ENCODE measurements at places on chromosomes 7 and 10.

DNA sequence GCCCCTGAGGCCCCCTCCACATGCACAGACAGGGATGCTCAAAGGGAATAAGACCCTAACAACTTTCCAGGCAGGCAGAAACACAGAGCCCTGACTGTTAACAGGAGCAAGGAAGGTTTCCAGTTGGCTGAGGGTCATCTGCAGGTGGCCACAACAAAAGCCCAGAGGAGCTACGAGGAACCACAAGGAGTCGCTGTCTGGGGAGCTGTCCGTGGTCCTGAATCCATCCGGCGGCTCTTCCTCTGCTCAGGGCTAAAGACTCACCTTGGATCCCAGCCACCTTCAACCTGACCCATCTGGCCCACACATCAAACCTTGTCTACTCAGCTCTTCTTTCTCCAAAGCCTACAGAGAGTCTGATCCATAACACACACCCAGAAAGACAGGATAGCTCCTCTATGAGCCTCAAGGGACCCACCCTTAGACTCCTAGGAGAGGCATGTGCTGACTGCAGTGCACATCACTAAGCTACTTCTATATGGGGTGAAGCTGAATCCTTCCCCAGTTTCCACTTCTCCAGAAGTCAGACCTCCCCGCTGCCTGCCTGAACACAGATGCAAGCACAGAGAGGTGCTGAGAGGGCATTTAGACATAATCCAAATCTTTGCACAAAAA, 104.0 kb downstream of the SLIT1 start:
- DNase-seq = no peak

- no peak for DNase-seq
Measured at GRCh38 chr7:41451826-41452225, 251.1 kb downstream of the INHBA start.

- no peak for DNase-seq
Measured at GRCh38 chr7:15866753-15867152, 180.3 kb upstream of the MEOX2 start.

DNA sequence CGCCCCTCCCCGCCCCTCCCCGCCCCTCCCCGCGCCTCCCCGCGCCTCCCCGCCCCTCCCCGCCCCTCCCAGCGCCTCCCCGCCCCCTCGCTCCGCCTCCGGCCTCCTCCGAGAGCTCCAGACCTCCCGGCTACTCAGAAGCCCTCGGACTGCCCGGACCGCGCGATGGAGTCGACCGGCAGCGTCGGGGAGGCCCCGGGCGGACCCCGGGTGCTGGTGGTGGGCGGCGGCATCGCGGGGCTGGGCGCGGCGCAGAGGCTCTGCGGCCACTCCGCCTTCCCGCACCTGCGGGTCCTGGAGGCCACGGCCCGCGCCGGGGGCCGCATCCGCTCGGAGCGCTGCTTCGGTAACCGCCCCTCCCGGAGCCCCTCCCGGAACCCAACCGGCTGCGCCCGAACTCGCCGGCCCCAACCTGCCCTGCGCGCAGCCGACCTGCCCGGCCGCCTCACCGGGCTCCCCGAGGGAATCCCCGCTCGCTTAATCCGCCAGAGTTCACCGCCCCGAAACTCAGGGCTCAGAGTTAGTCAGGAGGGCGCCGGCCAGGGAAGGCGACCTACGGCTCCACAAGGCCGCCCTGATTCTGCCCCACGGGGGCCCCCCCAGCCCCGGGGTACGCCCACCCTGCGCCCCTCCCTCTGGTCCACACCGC, at the start of gene PAOX:
Gene PAOX, plus strand, starts transcription at position 111 of the 649 bp plus-strand sequence. Its CDS starts 55 bp downstream, at position 166.
- DNase-seq = no peak

DNA sequence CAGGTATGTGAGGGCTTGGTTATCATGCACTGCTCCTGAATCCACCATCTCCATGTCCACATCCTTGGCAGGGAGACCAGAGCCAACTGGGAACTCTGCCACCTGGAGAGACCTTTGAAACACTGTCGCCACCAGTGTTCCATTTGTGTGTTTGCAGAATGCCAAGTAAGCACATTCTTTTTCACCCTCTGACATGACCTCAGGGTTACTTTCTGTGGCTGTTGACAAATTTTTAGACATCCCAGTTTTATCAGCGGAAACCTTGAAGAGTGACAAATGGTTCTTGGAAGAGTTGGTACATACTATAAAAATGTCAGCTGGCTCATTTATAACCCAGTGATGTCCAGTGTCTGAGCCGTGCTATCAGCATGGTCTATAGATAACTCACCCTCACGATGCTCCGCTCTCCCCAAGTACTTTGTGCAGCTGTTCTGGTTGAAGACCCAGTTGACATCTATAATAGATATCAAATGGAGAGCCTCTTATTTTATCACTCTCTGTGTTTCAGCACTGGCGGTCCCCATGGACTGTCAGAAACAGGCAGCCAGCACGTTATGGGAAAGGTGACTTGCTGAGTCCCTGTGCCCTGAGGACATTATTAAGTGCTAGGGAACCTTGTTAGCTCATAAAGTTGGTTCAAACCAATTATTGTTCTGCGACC, 563.1 kb upstream of the GALNT17 start:
- no peak for DNase-seq

GRCh38 chr7:129083525-129083924, 28.6 kb upstream of the TNPO3 start:
- no peak for DNase-seq

DNA sequence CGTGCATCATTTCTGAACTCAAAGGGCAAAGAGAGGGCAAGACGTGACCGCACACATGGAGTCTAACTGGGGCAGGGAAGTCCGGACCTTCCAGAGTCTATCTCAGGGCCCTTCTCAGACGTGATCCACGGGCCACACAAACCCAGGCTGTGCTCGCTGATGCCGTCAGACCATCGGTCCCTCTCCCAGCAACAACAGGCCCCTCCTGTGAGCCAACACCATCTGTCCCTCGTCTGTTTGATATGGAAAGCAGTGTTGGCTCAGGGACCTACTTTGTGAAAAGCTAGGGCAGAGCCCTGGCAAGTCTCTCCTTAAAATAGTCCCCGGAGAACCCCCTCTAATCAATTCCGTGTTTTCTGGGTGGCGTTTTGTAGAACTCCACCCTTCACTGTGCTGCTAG, 208.8 kb downstream of the TCERG1L start:
- DNase-seq = no peak

- no peak for DNase-seq
Measured at GRCh38 chr7:138008588-138009349, 6.9 kb upstream of the CREB3L2 start.

DNA sequence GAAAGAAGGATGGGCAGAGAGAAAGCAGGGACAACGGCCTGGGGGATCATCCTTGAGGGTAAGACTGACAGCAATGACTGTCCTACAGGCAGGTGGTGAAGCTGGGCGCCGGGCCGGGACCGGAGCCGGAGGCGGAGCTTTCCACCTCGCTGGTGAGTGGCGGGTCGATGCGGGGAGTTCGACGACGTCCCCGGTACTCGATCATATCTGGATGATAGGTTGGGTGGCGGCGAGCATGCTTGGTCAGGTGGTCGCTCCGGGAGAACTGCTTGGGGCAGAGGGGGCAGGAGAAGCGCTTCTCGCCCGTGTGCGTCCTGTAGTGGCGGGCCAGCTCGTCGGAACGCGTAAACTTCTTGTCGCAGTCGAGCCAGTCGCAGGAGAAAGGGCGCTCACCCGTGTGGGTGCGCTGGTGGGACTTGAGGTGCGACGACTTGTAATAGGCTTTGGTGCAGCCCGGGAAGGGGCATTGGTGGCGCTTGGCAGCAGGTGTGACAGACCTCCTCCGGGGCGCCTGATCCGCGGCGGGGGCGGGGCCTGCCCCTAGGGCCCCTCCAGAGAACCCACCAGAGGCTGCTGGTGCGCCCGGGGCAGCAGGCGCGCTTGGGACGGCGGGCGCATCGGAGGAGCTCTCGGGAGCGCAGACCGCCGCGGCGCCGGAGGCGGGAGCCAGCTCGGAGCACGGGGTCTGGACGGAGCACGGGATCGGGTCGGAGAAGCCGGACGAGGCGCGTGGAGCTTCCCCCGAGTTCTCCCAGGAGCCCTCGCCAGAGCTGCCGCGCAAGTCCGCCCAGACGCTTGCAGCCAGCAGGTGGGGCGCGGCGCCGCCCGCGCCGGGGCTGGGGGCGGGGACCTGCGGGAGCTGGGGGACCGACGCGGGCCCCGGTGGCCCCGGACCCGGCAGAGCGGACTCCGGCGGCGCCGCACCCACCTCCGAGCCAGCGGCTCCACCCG, 752 bp downstream of the KLF14 start:
- DNase-seq = no peak

DNA sequence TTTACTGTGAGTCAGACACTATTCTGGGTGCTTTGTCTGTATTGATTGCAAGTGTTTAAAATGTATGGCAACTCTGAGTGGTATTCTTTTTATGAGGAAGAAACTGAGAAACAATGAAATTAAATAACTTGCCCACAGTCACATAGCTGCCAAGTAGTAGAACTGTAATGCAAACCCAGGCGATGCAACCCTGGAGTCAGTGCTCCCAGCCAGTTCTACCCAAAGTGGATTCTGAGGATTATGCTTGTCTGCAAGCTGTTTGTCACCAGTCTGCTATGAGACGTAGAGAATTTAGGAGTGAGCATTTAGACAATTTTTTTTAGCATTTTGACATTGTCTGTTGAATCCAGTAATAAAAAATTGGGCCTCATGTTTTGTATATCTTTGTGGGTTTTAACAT, 306.0 kb upstream of the LRGUK start:
- DNase-seq = no peak

- DNase-seq = no peak
Measured at GRCh38 chr7:5584821-5585220, 161.2 kb upstream of the TNRC18 start.

- no peak for DNase-seq
Measured at GRCh38 chr10:116170815-116171250, 102.2 kb downstream of the GFRA1 start.

DNA sequence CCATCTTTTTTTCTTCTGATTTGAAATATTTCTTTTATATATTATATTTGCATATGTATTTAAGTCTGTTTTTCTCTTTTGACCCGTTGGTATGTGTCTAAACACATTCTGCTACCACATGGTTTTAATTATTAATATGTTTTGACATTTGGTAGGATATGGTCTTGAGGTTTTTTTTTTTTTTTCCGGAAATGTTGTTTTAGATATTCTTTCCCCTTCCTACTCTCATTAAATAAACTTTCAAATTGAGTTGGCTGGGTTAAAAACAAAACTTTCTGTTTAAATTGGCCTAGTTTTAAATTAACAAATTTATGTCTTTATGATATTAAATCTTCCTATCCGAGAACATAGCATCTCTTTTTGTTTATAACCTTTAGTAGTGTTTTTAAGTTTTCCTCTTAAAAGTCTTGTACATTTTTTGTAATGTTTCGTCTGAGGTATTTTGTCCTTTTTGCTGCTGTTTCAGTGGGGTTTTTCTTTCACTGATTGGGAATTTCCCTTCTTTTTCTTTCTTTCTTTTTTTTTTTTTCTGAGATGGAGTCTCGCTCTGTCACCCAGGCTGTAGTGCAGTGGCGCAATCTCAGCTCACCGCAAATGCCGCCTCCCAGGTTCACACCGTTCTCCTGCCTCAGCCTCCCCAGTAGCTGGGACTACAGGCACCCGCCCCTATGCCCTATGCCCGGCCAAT, 25.4 kb downstream of the STAM start:
- DNase-seq = no peak

GRCh38 chr7:15593382-15593781, 31.6 kb upstream of the AGMO start:
- no peak for DNase-seq

GRCh38 chr7:69817121-69817520, 218.8 kb downstream of the AUTS2 start:
- no peak for DNase-seq

- no peak for DNase-seq
Measured at GRCh38 chr7:47649919-47650318, 68.0 kb upstream of the TNS3 start.

DNA sequence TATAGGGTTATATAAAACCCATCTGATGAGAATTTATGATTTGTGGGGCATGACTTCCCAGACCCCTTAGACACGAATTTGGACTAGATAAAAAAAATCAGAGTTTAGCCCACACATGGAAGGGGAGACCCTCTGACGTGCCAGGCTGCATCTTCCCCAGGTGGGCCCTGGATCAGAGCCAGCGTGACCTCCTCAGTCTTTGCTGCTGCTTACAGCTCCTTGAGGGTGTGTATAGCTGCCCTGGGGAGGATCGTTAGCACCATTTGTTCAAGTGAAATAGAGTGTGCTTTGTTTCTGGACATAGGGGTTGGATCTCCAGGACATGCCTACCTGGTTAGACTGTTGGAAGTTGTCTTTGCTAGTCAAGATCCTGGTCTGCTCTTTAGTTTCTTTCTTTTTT, 54.2 kb downstream of the DOCK1 start:
- DNase-seq = no peak

DNA sequence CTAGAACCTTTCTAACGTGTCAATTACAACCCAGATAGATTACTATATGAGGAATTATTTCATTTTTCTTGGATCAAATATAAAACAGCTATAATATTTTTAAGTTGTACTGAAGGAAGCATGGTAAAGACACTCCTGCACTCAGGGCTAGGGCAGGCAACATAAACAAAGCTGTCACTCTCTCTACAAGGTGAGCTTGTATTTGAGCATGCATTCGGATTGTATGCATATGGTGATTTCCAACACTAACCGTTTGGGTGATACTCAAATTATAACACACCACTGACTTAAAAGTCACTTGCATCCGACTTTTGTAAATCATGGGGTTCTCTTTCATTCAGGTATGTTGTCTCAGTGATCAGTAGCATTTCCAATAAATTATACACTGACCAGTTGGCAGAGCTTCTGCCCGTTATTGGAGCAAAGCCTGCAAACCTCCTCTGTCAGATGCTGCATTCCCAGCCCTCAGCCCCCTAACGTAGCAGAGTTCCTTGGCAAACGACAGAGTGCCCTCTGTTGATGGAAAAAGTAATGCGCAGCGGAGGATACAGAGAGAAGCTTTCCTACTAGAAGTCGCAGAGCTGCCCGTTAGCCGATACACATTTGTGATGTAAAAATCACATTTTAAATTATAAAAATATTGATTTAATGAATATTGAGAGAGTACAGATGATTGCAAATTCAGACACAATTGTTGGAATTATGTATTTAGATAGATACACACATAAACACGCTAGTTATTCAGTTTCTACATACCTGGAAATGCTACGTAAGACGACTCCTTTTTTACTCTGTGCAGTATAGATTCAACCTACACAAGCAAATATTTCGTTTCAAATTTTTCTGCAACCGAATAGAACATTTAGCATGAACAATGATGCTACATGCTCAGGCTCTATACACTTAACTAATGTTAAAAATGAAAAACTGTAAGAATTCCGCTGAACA, 173.9 kb upstream of the SP4 start:
- no peak for DNase-seq

DNA sequence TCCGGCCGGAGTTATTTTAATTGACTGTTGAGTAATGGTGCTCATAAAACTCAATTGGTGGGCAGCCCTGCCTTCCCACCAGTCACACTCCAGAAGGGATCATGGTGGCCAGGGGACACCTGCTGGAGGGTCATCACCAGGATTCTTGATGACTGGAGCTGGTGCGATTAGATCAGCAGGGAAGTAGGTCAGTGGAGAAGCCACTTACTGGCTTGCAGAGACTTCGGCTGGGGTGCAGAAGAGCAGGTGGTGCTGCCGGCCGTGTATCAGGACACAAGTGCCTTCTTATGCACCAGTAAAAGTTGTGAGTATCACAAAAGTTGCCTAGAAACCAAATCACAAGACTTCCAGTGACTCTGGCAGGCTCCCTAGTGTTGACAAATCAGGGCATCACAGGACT, 82.6 kb upstream of the CHCHD3 start:
- no peak for DNase-seq

- DNase-seq = no peak
Measured at GRCh38 chr10:104151737-104152136, 29.8 kb downstream of the SFR1 start.

All from esophagus squamous epithelium (tissue), 5 donors.